NCI-H187 (cell line): ENCODE measurements at places on chromosomes 5 and 9.

DNA sequence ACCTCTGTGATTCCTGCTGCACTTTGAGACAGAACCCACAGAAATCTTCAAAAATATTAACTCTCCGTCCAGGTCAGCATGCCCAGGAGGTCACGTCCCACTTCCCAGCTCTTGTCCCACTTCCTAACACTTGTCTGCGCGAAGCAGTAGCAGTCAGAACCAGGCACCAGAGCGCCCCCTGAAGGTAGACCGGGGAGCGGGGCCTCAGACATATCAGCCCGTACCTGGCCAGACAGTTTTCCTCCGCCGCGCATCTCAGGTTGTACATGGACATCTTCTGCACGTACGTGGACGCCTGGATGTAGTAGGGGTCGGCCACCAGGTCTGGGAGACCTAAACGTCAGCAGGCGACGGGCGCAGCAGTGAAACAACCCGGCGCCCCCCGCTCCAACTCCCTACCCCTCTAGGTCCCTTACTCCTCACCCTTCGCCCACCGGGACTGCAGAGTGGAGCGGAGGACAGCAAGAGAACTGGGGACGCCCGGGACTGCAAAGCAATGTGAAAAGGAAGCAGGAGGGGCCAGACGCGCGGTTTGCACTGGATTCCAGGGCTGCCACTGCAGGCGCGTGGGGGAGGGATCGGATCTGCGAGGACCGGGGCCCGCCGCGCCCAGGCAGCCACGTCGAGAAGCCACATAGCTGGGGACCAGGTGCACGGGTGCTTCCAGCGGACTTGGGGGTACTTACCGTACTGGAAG, 1.2 kb downstream of the LOX start:
- no peak for DNase-seq

- no peak for DNase-seq
Measured at GRCh38 chr9:17236147-17236546, 101.3 kb downstream of the CNTLN start.

DNA sequence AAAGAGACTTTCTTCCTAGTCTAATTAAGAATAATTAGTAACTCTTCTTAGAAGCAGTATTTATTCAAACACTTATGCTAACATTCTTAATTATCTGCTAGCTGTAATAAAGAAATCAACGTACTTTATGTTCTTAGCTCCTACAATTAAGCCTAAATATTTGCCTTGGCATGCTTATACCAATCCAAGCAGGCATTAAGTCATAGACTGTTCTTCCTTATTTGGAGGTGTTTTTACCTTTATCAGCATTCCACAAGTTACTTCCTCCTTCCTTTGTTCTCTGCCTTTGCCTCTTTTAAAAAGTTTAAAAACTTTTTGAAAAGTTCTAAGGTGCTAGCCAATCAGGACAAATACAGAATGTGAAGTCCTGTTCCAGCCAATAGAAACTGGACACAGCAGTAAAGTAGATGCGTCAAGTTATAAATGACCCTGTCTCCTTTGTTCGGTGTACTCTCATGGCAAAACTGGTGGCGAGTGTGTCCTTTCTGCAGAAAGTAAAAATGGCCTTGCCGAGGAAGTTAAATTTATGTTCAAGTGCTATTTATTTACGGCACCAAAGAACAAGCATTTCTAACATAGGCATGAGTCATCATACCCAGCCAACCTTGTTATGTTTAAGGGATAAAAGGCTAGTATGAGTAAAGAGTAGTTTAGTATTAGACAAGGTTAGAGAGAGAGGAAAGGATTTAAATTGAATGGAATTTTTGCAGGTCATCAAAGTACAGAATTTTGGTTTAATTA, 58.6 kb downstream of the GPBP1 start:
- no peak for DNase-seq

- no peak for DNase-seq
Measured at GRCh38 chr5:30195036-30195435, 998.5 kb upstream of the CDH6 start.

DNA sequence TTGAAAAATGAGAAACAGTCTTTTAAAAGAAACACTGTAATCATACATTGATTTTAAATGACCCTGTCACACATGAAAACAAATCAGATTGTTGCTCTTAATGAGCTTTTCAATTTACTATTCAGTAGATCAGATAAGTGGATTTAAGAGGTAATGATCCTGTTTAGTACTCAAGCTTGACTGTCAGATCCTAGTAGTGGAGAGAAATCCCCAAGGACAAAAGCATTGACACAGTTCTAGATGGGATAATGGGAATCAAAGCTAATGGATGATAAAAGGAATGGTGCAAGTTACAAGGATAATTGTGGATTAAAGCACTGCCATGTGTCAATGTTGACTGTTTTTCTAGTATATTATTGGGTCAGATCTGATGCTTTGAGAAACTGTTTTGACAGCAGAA, 142.3 kb upstream of the TLX3 start:
- no peak for DNase-seq

GRCh38 chr5:17819783-17820182, 185.5 kb downstream of the TAF11L14 start:
- DNase-seq = no peak

GRCh38 chr5:179696603-179697002, 2.2 kb upstream of the CANX start:
- no peak for DNase-seq

DNA sequence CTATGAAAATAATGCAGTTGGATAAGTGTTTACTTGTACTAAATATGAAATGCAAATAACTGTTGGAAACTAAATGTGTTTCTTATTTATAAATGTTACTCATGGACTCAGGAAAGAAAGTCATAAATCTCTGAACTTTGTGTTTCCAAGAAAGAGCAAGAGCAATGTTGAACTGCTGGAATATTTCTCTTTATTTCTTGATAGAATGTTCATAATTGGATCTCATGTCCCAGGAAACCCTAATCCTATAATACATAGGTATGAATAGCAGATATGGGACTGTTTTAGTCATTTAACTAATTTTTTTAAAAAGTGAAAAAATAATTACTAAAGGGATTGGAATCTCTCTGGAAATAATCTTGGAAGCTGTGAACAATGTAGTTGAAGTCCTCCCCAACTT, 245.0 kb upstream of the ACTBL2 start:
- no peak for DNase-seq

GRCh38 chr5:151224372-151224771, 480 bp upstream of the CCDC69 start:
- DNase-seq = no peak

DNA sequence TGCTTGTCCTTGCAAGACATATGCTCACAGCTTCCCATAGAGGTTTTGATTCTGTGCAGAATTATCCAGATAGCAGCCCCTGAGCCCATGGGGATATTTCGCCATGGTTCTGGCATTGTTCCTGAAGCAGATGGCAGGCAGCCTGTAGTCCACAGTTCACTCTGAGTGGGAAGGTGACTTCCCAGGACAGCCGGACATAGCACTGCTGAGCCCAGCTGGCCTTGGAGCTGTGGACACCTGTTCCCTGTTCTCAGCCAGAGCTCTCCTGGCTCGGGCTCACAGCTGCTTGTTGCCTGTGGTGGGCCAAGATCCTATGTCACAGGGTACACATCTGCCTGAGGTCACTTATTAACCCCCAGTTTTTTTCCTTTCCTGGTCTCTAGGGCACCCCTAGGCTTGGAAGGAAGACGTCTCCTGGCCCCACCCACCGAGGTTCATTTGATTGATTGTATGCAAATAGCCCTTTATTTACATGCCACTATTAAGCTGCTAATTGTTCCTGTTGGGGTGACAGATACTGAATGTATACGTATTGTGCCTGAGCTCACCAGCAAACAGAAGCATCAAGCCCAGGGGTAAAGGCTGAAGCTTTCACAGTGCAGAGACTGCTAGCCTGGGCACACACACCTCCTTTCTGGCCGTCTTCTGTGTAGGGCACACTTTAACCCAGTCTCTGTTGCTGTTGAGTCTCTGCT, 96.6 kb upstream of the DMRT1 start:
- DNase-seq = no peak

GRCh38 chr5:174247301-174247700, 201.8 kb downstream of the NSG2 start:
- no peak for DNase-seq

- no peak for DNase-seq
Measured at GRCh38 chr5:37310360-37310759, 60.5 kb downstream of the NUP155 start.

GRCh38 chr5:71783891-71784290, 64.8 kb downstream of the CARTPT start:
- no peak for DNase-seq

- DNase-seq = no peak
Measured at GRCh38 chr5:31268256-31268655, 74.8 kb downstream of the CDH6 start.

DNA sequence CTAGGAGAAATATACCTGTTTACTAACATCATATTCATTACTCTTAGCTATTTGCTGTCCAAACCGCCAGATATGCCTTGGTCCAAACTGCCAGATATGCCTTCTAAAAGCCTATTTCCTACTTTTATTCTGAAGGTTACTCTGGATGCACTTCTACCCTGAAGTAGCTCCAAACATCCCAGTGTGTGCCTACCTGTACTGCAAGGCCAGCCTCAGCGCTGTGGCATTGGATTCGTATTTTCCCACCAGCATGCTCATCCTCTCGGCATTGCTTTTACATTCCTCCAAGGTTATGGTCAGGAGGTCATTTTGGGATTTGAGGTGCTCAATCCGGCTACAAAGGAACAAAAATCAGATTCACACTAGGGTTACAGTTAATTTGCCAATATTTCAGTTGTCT, 94.3 kb downstream of the DCP2 start:
- DNase-seq = no peak

DNA sequence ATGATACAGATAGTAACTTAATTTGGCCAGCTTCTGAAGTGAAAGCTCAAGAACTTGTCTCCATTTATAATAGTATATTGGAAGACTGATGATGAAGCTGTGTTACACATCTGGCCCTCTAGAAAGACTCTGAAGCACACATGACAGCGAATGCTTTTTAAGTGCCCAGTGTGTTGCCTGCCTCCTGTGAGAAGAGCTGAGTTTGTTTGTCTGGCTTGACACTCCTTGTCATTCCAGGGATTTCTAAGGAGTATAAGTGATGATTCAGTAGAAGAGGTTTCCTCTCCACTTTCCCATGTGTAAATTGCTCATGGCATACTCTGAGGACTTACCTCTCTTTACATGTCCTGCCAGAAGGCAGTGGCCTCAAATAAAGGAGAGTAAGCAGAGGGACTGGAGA, 30.4 kb upstream of the LRRTM2 start:
- no peak for DNase-seq

- DNase-seq = no peak
Measured at GRCh38 chr5:84036842-84037241, 316.2 kb upstream of the HAPLN1 start.

GRCh38 chr9:96721731-96722429, 56.0 kb downstream of the ZNF510 start:
- no peak for DNase-seq

DNA sequence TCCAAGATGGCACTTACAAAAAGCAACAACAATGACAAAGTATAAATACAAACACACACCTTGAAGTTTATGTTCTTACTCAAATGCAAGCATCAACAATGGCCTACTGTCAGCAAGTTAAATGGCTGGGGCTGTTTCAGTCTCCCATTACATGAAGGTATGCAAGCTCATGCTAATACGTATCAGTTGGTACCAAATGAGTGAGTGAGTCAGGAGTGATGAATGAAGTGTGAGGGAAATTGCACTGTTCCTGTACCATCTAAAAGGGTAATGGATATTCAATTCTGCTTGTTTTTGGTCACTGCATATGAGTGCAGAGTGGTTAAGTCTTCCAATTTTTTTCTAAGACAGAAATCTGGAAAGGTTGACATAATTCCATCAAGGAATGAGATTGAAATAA, 964.9 kb downstream of the MAT2B start:
- DNase-seq = no peak

DNA sequence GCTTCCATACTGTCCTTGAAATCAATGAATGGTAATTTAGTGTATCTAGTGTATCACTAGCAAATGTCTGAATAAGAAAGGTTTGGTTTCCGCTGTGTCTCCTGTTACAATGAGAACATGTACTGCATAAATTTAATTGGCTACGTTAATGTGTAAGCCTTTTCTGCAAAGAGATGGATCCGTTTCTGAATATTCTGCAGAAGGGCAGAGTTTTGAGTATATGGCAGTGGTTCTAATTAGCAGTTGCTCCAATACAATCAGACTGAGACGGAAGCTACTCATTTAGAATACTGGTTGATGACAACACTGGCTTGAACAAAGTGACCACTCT, 555 bp upstream of the PCDHGC4 start:
- DNase-seq = no peak

- no peak for DNase-seq
Measured at GRCh38 chr9:16608906-16609305, 261.6 kb downstream of the BNC2 start.

DNA sequence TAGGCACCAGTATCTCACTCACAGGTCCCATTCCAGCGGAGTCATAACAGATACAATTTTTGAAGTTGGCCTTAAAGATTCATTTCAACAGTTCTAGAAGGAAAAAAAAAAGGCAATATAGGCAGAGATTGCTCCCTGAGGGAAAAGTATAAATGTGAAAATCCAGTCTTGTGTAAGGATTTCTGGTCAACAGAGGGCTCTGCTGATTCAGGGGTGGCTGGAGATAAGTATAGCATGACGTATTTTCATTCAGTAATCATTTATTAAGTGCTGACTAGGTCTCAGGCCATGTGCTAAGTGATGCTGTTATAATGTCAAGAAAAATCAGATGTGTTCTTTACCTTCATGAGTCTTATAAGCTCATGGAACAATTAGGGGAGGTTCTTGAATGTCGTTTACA, 377.3 kb upstream of the MEF2C start:
- DNase-seq = no peak

- DNase-seq = no peak
Measured at GRCh38 chr5:171707442-171707792, 78.2 kb upstream of the SMIM23 start.

GRCh38 chr5:17463653-17464052, 34.4 kb upstream of the TAF11L2 start:
- no peak for DNase-seq

DNA sequence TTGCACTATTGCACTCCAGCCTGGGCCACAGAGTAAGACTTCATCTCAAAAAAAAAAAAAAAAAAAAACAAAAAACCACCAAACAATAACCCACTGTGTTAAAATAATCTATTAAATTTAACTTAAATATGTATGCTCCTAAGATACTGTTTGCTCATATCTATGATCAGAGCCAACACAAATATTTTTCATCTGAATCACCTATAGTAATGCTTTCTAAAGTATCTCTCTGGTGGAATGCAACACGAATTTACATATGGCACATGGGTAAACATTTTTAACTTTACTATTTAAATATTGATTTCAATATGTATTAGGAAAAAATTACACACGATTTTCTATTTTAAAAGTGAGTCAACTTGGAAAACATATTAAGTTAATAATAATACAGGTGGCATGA, 196.4 kb downstream of the RFX3 start:
- no peak for DNase-seq
